ENCODE measurements at places on chromosomes 13 and 19.

DNA sequence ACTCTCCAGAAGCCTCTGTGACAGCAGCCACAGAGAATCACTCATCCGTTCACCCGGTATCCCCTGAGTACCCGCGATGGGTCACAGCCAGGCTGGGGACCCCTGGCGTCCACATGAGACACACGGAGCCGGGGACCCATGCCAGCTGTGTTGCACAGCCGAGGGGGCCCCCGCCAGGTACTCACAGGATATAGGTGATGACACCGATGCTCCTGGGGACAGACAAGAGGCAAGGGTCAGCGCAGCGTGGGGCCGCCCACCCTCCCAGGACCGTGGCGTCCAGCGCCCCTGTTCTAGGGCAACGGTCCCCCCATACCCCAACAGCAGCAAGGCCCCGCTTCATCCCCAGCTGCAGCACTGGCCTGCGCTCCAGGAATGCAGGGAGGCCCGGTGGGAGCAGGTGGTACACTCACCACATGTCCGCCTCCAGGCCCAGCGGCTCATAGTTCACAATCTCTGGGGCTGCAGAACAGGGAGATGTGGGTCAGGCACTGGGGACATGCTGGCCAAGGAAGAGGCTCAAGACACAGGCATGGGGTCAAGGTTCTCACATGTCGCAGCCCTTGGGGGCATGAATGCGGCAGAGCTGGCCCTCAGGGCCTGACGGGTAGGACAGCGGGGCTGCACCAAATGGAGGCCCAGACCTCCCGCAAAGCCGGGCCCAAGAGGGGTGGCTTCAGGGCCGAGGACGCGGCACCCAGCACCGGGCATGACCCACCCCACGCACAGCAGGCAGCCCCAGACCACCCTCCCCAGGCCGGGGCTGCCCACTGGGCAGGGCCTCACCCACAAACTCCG lies 7.2 kb downstream of the DAPK3 start:
- DNase-seq, result no peak

DNA sequence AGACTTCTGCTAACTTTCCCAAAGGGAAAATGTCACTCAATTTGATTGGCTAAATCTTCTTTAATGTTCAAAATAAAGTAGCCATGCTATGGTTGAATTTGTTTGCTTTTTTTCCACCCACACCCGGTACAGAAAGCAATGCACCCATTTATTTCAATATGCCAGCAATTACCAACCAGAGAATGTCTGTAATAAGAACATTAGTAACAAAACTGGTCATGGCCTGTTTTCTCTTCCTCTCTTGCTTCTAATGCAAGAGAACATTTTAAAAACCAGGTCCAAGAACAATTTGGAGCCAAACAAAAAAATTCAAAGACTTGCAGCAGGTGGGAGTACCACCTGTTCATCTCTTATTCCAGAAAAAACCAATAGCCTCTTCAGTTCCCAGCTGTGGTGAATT lies 1108.8 kb upstream of the PCDH20 start:
- DNase-seq, result no peak

GRCh38 chr13:76656500-76656899 lies 229.7 kb downstream of the KCTD12 start:
- no peak for DNase-seq

DNA sequence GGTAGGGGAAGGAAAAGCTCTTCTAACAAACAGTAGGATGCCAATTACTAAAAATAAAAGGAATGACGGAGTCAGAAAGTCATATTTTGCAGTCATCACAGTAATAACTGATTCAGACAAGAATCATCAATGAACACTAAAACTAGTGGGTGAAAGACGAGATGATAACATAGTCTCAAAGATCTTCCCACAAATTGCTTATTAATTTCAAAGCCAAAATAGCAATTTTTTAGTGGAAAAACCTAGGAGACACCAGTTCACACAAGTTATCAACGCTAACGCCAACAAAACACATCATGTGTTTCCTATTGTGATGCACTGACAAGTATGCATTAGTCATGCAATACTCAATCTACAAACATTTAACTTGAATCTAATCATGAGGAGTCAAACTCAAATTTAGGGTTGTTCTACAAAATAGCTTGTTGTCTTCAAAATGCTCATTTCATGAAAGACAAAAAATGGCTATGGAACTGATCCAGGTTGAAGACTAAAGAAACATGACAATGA lies 18.6 kb downstream of the ZNF233 start:
- DNase-seq, result no peak

- no peak for DNase-seq
Observed at GRCh38 chr13:72552731-72553130, 174.7 kb downstream of the MZT1 start.

DNA sequence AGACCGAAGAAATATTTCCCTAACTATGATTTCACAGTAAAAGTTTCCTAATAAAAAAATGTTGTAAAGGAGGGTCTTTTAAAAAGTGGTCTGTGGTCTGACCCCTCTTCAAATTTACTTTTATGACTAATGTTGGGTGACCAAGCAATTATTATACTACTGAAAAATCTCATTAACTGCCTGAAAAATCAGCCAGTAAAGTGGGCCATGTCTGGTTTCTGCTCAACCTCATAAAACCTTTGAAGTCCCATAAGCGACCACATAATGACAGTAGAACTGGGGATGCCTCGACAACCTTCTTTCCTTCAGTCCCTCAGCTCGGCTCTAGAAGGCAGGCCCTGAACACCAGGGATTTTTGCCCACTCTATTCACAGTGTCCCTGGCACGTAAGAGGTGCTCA lies 434.3 kb downstream of the EFNB2 start:
- no peak for DNase-seq

GRCh38 chr13:40502236-40502635 lies 164.2 kb downstream of the FOXO1 start:
- DNase-seq, result no peak

DNA sequence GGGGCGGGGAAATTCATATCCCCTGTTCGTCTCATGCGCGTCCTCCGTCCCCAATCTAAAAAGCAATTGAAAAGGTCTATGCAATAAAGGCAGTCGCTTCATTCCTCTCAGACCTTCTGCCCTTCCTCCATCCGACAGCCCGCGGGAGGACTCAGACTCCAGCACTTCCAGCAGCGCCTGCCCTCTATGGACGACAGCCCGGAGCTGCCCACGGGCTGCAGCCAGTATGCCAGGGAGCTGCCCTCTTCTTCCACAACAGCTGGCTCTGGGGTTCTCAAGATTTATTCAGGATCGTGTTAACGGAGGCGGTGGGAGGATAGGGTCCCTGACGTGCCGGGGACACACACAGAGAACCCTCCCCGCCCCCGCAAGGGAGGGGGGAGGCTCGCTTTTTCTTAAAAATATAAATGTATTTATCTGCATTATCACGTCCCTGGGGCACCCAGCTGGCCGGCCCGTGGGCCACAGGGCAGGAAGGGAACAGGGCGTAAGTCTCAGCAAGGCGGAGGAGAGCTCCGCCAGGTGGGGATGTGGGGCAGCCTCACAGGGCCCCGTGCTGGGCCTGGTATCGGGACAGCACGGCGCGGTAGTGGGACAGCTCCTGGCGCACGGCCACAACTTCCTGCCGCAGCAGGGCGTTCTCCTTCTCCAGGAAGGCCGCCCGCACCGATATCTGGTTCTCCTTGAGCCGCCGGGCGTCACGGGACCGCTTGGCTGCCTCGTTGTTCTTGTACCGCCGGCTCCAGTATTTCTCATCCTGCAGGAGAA lies 6.7 kb downstream of the DBP start:
- peak; percentile 90 for DNase-seq

DNA sequence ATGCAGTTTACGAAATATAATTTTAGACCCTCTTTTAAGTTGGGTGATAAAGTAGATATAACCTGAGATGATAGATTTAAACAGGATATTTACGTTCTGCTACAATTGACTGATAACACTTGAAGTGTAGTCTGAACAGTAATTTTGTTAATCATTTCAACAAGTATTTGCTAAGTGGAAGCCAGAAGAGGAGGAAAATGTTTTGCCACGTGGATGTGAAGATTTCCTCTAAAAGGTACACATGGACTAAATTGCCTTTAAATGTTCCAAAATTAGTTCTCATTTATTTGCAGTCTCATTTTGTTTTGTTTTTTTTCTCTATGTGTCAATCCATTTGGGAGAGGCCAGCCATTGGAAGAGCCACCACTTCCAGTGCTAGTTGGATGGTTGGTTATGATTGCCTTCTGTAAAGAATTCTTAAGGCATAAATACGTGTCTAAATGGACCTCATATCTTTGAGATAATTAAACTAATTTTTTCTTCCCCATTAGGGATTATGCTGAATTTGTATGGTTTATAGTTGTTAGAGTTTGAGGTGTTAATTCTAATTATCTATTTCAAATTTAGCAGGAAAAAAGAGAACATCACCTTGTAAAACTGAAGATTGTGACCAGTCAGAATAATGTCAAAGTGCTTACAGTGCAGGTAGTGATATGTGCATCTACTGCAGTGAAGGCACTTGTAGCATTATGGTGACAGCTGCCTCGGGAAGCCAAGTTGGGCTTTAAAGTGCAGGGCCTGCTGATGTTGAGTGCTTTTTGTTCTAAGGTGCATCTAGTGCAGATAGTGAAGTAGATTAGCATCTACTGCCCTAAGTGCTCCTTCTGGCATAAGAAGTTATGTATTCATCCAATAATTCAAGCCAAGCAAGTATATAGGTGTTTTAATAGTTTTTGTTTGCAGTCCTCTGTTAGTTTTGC lies 2.8 kb downstream of the MIR17HG start:
- DNase-seq, result no peak

GRCh38 chr13:113610266-113610665 lies 25.7 kb downstream of the TFDP1 start:
- no peak for DNase-seq

DNA sequence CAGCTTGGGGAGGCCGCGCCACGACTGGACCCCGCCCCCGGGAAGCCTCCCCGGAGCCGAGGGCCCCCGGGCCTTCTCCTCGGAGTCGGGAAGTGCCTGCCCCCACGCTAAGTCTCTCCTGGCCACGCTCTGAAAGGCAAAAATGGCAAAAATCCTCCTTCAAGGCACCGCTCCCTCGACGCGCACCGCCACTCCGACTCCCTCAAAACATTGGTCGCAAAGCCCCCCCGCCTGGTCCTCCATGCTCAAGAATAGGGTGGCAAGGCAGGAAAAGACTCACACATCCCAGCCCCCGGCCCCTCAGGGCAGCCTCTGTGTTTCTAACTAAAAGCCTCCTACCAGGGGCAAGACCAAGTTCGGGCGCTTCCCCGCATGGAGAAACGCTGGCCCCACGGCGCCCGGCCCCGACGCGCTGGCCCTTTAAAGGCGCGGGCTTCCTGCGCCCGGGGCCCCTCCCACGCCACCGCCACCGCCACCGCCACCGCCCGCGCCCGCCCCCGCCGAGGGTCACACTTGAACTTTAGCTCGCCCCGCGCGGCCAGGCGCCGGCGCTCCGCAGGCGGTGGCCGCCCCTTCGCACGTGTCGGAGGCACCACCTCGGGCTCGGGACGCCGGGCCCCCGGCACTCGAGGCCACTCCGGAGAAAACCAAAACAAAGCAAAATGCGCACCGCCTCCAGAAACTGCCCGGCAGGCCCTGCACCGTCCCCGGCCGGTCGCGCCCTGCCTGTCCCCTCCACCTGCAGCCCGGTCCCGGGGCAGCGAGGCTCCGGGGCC lies 1.9 kb downstream of the FOXO1 start:
- peak; percentile 82 for DNase-seq

- DNase-seq, result no peak
Observed at GRCh38 chr19:31346184-31347059, 2.8 kb downstream of the TSHZ3 start.

- peak; percentile 80 for DNase-seq
Observed at GRCh38 chr19:18675779-18676178, 7.7 kb upstream of the CRTC1 start.

- DNase-seq, result no peak
Observed at GRCh38 chr13:50654331-50654730, 189.2 kb downstream of the DLEU7 start.

DNA sequence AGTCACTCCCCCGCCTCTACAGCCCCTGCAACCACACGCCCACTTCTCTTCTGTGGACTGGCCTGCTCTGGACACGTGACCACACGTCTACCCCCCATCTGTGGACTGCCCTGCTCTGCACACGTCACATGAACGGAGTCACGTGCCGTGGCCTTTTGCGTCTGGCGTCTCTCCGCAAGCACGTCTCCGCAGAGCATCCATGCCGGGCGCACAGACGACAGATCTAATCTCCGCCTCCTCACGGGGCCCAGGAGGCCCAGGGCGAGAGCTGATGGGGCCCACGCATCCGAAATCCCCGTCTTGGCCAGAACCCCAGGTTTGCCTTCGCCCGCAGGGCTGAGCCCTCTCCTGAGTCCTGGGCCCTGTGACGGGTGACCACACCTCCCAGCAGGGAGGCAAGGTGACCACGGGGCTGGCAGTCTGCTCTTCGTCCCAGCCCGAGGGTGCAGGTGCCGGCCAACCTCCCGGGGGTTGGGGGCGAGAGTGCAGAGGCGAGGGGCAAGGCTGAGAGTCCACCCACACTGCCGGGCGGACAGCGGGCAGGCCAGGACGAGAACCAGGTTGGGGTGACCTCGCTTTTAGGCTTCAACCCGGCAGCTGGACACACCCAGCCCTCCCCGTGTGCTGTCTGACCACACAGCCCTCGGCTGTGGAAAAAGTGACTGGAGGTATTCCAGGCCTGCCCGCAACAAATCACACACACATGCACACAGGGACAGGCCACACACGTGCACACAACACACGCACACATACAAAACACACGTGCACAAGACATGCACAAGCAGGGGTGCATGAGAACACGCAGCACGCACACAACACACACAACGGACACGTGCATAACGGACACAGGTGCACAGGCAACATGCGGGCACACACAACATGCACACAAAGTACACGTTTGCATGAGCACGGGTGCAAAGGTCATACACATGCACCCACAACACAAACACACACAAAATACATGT lies 3.9 kb downstream of the SBNO2 start:
- no peak for DNase-seq

DNA sequence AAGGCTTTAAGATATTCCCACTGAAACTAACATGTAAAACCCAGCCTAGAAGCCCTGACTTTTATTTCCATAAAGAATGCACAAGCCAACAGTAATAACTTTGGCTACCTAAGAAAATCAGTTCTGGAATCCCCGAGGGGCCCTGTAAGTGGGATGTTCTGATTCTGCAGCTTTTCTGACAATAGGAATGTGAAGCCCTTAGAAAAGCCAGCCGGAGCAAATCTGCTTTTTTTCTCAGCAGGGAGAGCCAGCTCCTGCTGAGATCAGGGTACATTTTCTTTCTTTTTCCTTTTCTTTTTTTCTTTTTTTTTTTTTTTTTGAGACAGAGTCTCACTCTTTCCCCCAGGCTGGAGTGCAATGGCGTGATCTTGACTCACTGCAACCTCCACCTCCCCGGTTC lies 8.0 kb upstream of the GARRE1 start:
- DNase-seq, result no peak

All from endodermal cell (in vitro differentiated cells).